Activated T-helper 2 cell treated with anti-CD3 and anti-CD28 coated beads, Interferon-gamma antibody, Interleukin-2, Interleukin-4, amounts not matched to agents 10 μg/mL and 5 μg/mL and 100 μg/mL, durations not matched to agents 14 hours and 24 hours and 36 hours (primary cell): ENCODE measurements at places on chromosomes 4 and X. TPM values are rescaled to one million over a fixed set of nuclear protein-coding genes. Genes with fewer than 3 reads are reported as not detected.

LRIT3 gene
- total RNA-seq: 0.05 and 0.07 TPM in 2 replicates

COL25A1 gene
- 0.07 TPM in 1 of 2 replicates, not detected in the other for total RNA-seq

COQ2 gene
- total RNA-seq: 19.5 and 20.6 TPM in 2 replicates

HSD17B13 gene
- 0.16 and 0.32 TPM in 2 replicates for total RNA-seq

FMR1NB gene
- total RNA-seq: not detected in 2 replicates

SCRG1 gene
- total RNA-seq: not detected in 2 replicates

LRCH2 gene
- not detected in 2 replicates for total RNA-seq

HCCS gene
- total RNA-seq: 24.4 and 26.1 TPM in 2 replicates

SOD3 gene
- not detected in 2 replicates for total RNA-seq

CD38 gene
- 75.3 and 87.1 TPM in 2 replicates for total RNA-seq

JADE3 gene
- 3.0 and 3.8 TPM in 2 replicates for total RNA-seq

NMU gene
- total RNA-seq: 0.25 TPM in 1 of 2 replicates, not detected in the other

PROM1 gene
- 0.46 and 0.64 TPM in 2 replicates for total RNA-seq

CHIC2 gene
- total RNA-seq: 18.8 and 22.5 TPM in 2 replicates

SNCA gene
- 0.39 and 0.44 TPM in 2 replicates for total RNA-seq

SLITRK4 gene
- total RNA-seq: not detected in 2 replicates

LONRF3 gene
- 0.46 and 0.62 TPM in 2 replicates for total RNA-seq

BRS3 gene
- not detected in 2 replicates for total RNA-seq

WAS gene
- 117 and 120 TPM in 2 replicates for total RNA-seq

ATP2B3 gene
- not detected in 2 replicates for total RNA-seq

EMCN gene
- not detected in 2 replicates for total RNA-seq

MTNR1A gene
- not detected in 2 replicates for total RNA-seq

TMPRSS11D gene
- not detected in 2 replicates for total RNA-seq

ARMCX2 gene
- 9.7 and 9.9 TPM in 2 replicates for total RNA-seq

EDA2R gene
- total RNA-seq: 1.8 and 2.3 TPM in 2 replicates

CYBB gene
- total RNA-seq: 0.09 TPM in 2 replicates

ADGRL3 gene
- not detected in 2 replicates for total RNA-seq

GLOD5 gene
- not detected in 2 replicates for total RNA-seq

RIPPLY1 gene
- not detected in 2 replicates for total RNA-seq
